ENCODE measurements at places on chromosomes 4 and X.

DNA sequence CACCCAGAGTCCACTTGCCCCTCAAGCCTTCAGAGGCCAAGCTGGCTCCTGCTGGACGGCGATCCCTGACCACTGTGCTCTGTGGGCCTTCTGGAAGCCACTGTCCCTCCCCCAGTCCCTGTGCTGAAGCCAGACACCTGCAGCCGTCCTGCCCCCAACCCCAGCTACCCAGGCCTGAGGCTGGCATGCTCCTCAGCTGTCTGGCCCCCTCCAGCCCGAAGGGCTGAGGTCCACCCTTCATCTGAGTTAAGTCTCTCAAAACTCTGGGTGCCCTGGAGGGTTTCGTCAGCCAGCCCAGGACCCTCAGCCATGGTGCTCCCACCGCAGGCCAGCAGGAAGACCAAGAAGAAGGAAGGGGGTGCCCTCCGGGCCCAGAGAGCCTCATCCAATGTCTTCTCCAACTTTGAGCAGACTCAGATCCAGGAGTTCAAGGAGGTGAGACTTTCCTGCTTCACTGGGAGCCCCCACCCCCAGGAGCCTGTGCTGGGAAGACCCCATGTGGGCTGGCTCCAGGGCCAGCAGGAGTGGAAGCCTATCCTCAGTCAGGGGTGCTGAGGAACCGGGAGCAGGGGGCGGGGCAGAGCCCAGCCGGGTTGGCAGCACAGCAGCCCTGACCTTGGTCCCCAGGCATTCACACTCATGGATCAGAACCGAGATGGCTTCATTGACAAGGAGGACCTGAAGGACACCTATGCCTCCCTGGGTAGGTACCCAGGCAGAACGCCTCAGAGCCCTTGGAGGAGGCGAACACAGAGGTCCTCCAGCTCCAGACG, 4.2 kb downstream of the MYL5 start:
- no peak for DNase-seq

GRCh38 chr4:36509845-36510244, 228.4 kb downstream of the DTHD1 start:
- DNase-seq: no peak

DNA sequence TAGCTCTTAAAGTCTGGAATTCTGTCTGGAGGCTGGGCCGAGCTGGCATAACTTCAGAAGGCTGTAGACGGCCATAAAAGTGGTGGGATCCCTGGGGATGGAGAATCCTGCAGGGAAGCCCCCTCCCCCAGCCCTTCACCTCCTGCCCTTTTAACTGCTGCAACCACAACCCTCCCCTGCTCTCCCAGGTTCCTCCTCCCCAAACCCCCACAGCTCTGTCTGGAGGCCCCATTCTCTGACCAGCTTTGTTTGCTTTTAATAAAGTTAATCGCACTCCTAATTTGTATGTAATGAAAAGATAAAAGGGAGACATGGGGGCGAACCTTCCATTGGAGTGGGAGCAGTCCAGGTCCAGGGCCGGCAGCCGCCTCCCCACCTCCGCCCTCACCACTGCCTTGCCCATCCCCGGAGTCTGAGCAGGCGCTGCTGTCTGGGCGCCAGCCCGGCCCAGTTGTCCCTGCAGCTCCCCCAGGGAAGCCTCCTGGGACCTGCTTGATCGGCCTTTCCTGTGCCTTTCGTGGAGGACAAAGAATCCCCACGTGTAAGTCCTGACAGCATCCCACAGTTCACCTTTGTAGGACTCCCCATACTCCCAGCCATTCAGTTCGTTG, 84.3 kb downstream of the PJA1 start:
- no peak for DNase-seq

GRCh38 chrX:133250184-133251100, 32.3 kb upstream of the TFDP3 start:
- no peak for DNase-seq

- DNase-seq: no peak
Observed at GRCh38 chr4:165368114-165368513, 10.7 kb upstream of the CPE start.

- no peak for DNase-seq
Observed at GRCh38 chr4:61938250-61938846, 738.2 kb downstream of the ADGRL3 start.

DNA sequence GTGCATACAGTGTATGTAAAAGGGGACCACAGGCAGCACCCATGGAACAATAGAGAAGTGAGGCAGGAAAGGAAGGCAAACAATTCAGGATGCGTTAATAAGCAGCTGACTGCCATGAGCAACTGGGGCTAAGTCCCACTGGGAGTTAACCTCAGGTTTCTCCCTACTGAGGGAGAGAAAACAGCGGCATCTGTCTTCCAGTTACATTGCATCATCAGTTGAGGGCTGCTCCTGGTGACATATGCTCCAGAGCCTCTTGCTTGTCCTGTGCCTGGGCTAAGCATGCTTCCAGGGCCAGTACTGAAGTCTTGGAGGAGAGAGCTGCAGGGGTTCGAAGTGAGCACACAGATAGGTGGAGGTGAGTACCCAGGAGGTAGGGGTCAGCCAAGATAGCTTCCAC, 24.3 kb downstream of the RAI2 start:
- DNase-seq: no peak

- no peak for DNase-seq
Observed at GRCh38 chrX:43175434-43175833, 397.5 kb upstream of the PPP1R2C start.

DNA sequence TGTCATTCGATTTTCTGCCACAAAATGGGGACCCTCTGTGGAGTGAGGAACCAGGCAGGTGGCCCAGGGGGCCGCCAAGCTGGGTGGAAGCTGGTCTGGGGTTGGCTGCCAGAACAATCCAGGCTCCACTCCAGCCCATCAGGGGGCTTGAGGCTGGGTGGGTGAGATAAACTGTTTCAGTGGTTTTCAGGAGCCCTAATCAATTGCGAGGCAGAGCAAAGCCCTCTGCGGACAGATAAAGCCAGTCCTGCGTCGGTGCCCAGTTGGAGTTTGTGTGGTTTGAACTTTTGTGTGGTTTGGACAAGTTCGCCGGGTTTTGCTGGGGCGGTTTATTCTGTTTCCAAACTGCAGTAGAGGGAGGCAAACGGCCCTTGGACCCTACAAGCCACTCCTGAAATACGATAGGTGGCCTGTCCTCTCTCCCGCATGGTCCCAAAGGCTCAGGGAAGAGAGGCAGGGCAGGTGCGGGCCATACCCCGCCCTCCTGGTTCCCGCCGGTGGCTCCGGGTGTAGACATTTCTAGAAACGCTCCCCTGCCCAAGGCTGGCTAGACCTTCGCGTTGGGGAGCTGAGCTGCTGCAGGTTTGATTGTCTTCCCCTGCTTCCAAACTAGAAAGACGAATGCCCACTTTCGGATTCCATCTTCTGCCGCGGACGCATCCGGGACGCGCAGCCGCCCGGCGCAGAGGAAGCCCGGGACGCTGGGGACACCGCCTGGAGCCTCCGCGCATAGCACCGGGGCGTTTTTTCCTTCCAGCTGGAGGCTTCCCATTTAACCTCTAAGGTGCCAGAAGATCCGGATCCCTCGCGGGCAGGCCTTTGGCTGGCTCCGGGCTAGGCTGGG, 169.0 kb upstream of the BCOR start:
- peak; percentile 60 for DNase-seq

- no peak for DNase-seq
Observed at GRCh38 chr4:167025670-167026069, 208.6 kb downstream of the SPOCK3 start.

GRCh38 chrX:133923113-133923512, 62.3 kb downstream of the GPC3 start:
- DNase-seq: no peak

- DNase-seq: no peak
Observed at GRCh38 chr4:25310803-25311166, 1.8 kb upstream of the ZCCHC4 start.

DNA sequence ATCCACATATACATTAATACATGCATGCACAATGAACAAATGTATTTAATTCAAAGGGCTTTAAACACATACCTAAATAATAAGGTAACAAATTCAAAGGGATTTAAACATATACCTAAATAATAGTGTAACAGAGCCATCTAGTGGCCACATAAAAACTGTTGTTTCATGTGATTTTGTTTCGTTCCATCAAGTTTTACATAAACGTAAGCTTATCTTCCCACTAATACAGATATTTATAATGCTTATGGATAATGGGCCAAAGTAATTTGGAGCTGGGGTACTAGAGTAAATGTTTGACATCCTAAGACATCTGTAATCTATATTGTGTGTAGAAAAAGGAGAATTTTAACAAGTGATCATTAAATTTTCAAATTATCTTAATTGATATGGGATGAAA, 82.3 kb downstream of the PRSS12 start:
- DNase-seq: no peak

DNA sequence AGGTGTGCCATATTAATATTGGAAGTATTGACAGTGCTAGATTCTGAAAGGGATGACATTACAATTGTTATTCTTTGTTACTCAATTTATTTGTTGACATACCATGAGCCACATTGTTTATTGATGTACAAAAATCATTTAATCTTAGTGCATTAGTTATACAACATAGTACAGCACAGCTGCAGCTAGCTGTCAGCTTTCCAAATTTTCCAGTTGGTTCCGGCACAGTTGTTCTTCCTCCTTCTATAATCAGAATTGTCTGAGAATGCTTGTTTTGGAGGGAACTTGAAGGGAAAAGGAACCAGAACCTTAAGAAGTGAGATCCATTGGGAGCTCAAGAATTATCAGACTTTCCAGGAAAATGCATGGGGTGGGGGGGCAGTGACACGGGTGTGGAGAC, 281.4 kb downstream of the ZIC3 start:
- DNase-seq: no peak

DNA sequence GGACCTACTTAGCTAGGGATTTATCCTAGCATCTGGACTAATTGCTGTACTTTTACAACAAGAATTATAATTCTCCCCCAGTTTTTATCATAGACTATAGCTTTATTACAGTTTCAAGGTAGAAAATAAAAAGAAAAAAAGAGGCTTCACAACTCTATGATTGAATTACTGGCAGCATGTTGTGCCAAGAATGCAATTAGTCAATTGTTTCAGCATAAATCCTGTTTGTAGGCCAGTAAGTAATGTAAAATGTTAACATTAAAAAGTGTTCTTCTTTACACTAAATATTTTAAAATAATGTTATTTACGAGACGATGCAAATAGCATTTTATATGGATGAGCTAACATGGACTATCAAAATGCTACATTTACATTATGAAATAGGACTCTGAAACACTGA, 228.4 kb downstream of the MAPK10 start:
- no peak for DNase-seq

DNA sequence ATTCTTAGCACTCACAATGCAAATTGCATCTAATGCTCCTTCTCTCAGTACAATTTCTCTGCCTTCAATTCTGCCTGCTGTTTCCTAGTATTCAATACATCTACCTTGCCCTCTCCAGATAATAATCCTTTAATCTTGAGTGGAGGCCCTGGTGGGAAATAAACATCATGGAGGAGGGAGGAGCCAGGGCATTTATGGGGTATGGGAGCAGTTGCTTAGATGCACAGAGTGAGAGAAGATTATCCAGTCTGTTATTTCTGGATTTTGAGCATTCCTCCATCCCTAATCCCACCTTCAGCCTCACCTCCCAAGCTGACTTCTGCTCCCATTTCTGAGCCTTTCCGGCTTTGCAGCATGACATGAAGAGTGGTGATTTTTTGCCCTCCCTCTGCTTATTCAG, 127.9 kb upstream of the PPP3CA start:
- no peak for DNase-seq

- DNase-seq: no peak
Observed at GRCh38 chr4:165079476-165079875, 25.8 kb downstream of the TRIM75 start.

GRCh38 chrX:47862680-47863079, 26.0 kb downstream of the ZNF81 start:
- DNase-seq: no peak

DNA sequence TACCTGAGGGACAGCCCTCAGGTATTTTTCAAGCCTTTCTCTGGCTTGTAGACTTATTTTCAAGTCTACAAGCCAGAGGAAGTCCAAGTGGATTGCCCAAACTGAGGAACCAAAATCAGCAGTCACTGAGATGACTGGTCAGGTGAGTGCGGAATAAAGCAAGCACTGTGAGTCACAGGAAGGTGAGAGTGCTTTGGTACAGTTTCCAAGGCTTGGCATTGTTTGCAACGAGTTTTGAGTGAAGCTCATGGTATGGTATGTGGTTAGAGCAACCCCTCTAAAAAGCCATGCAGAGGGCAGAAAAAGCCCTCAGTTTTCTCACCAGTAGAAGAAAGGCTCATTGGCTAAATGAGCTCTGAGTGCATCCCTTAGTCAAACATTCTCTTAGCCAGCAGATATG, 112.8 kb upstream of the EOLA2 start:
- DNase-seq: no peak

DNA sequence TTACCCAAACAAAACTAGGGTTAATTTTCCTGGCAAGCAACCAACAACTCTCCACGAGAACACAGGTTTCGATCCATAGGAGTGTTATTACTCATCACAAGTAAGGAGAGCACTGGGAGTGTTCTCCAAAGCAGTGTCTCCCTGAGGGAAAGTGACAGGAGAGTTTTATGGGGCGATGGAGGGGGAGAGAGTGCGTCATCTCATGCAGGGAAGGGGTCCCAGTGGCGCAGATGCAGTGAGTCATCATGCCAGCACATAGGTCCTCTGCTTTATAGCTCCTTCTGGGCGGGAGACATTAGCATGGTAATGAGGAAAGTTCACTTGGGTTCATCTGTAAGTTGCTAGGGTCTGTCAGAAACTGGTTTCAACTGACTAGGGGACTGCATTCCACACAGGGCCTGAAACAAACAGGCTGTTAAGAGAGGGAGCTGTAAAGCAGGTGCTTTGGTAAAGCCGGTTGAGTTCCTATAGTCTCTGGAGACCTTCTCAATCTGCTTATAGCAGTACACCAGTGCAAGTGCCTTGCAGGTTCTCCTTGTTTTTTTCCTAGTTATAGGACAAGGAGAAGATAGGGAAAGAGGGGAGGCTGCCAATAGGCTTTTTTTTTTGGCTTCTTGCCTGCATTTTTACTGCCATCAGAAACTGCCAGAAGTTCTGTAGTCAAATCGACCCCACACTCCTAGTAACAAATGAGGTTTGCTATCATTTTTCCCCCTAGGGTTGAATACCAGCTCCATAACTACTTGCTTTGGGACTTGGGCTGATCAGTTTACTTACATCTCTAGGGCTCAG, 12.8 kb upstream of the BOD1L1 start:
- DNase-seq: no peak

DNA sequence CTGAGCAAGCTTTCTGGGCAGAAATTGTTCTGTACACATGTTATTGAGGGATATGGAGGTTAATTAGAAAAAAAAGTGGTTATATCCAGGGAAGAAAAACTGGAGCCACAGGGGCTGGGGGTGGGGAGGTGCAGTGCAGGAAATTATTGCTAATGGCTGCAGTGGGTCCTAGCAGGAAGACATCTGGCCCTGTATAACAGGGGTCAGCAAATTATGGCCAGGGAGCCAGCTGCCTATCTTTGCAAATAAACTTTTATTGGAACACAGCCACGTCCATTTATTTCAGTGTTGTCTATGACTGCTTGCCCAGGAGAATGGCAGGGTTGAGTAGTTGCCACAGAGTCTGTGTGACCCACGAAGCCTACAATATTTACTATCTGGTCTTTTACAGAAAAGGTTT, 23.4 kb upstream of the PRPS2 start:
- DNase-seq: no peak

- DNase-seq: no peak
Observed at GRCh38 chrX:70026851-70027200, 22.9 kb downstream of the AWAT2 start.

- DNase-seq: no peak
Observed at GRCh38 chr4:146186596-146186995, 11.1 kb downstream of the LSM6 start.

GRCh38 chrX:72002875-72003274, 92.2 kb downstream of the NHSL2 start:
- DNase-seq: no peak
